ENCODE measurements at places on chromosomes 11 and 22.

DNA sequence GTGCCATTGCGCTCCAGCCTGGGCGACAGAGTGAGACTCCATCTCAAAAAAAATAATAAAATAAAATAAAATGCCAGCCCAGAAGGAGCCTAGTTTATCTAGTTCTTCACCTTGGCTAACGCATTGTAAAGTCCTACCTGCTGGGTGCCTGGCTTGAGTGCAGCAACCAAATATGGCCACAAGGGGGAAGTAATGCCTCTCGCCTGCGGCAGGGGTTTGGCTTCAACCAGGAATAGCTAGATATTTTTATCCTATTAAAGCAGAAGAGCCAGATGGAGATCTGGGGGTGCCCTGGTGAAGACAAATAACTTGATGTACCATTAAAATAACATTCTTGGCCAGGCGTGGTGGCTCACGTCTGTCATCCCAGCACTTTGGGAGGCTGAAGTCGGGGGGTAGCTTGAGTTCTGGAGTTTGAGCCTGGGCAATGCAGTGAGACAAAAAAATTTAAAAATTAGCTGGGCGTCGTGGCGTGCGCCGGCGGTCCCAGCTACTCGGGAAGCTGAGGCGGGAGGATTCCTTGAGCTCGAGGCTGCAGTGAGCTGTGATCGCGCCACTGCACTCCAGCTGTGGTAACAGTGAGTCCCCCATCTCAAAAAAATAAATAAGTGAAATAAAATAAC lies 20.6 kb upstream of the PLEKHB1 start:
- peak; percentile 87 for ATAC-seq

GRCh38 chr22:25447686-25448434 lies 116.6 kb upstream of the GRK3 start:
- ATAC-seq = peak; percentile 99

DNA sequence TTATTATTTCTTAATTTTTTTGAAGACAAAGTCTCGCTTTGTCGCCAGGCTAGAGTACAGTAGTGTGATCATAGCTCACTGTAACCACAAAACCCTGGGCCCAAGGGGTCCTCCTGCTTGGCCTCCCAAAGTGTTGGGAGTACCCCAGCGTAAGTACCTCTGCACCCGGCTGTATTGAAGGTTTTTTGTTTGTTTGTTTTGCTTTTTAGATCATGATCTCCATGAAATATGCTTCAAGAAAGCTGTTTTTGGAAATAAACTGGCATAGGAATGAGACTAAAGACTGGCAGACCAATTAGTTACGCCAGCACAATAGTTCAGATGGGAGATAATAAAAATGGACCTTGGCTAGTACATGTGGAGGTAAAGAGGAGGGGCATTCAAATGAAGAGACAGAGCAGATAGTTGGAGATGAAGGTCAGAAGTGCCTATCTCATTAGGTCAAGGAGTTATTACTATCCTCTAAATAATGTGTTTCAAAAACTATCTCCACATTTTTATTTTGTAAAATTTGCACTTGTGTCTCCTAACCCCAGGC lies 4.1 kb upstream of the MRPL48 start:
- ATAC-seq = no peak

DNA sequence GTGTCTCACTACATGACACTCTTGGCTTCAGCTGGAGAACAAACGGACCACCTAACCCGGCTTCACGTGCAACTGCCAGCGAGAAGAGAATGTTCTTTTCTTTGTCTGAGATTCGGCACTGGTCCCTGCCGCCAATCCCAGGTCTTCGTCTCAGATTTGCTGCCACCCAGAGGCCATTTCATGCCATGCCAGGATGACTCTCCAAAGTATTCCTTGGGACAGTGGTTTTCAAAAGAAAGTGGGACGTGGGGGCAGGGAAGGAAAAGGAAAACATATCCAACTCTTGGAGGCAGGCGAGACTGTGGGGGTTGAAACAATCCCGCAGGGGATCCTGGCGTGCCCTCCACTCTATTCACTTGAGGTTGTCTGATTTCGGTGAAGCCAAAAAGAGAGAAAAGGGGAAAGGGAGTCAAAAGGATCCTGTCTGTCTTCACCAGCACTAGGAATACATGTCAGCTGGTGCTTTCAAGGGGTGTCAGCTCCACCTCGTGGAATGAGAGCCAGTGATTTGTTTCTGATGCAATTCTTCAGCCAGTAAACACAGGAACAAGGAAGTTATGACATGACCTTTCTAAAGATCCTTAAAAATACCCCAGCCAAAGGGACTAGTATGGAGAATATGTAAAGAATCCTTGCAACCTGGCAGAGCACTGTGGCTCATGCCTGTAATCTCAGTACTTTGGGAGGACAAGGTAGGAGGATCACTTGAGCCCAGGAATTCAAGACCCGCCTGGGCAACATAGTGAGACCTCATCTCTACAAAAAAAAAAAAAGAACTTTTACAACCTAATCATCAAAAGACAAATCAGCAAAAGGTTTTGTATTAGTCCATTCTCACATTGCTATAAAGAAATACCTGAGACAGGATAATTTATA lies 41.0 kb upstream of the APLNR start:
- peak; percentile 50 for ATAC-seq

GRCh38 chr11:19577976-19578619 lies 134.5 kb upstream of the NAV2 start:
- ATAC-seq = no peak

- ATAC-seq = no peak
Measured at GRCh38 chr11:129937592-129938238, 42.3 kb upstream of the NFRKB start.

GRCh38 chr11:129295746-129296145 lies 79.9 kb upstream of the BARX2 start:
- no peak for ATAC-seq

DNA sequence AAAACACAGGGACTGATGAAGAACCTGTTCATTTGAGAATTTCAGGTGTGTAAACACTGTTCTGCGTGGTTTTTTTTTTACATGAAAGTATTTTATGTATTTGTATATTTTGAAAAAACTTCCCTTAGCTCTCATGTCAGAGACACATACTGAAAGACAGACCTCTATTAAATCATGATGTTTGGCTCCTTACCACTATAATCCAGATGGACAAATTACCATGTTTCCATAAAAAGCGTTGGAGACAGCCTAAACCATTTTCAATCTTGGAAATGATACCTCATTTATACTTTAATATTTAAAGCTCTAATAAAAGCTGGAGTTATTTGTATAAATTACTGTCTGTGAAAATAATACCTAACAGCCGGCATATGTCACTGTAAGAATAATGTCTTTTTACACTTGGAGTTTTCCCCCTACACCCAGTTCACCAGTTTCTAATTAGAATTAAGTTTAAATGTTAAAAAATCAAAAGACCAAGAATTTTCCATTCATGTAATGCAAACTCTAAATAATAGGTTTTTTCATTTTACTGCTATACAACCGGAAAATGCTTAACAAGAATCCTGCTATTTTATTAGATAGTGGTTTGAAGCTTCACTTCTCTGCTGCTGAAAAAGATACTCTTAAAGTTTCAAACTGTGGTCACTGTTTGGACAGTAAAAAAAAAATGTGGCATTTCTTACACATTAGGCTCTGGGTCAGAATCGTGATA lies 30.8 kb downstream of the APLP2 start:
- ATAC-seq = no peak

GRCh38 chr11:7449841-7450214 lies 35.5 kb upstream of the OLFML1 start:
- no peak for ATAC-seq

DNA sequence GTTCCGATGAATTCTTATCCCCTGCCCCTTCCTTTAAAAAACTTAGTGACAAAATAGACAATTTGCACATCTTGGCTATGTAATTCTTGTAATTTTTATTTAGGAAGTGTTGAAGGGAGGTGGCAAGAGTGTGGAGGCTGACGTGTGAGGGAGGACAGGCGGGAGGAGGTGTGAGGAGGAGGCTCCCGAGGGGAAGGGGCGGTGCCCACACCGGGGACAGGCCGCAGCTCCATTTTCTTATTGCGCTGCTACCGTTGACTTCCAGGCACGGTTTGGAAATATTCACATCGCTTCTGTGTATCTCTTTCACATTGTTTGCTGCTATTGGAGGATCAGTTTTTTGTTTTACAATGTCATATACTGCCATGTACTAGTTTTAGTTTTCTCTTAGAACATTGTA lies 12.0 kb downstream of the CCND1 start:
- no peak for ATAC-seq

GRCh38 chr11:81380395-81380794 lies 1353.3 kb downstream of the FAM181B start:
- ATAC-seq = no peak

DNA sequence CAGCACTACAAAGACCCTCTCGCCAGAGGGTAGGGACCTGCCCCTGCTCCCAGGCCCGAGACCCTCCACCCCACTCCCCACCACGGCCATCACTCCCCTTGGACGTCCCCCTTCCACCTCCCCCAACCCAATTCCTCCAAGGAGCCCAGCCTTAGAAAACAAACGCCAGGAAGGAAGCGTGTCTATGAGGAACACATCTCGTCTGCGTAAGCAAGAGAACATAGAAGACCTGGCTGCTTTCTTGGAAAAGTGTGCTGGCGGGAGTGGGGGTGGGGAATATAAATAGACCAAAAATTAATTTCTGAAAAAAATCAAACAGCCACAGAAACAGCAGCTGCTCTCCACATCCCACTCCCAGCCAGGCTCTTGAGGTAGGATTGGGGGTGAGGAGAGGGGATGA lies 23.9 kb upstream of the IGSF9B start:
- no peak for ATAC-seq

DNA sequence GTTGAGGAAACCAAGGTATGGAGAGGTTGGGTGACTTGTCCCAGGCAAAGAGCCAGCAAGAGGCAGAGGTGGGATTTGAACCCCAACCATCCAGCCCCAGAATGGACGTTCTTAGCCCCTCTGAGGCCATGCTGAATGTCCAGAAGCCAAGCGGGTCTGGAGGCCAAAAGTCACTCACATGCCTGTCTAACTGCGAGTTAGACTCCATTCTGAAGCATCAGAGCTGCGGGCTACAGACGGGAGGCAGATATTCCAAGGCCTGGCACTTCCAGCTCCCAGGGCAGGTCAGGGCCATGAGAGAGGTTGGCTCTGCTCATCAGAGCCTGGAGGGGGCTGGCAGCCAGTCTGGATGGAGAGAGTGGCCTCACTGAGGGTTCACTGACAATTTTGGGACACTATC lies 616.5 kb downstream of the BRD1 start:
- no peak for ATAC-seq

GRCh38 chr22:48101704-48102103 lies 1339.3 kb downstream of the TBC1D22A start:
- ATAC-seq = no peak

DNA sequence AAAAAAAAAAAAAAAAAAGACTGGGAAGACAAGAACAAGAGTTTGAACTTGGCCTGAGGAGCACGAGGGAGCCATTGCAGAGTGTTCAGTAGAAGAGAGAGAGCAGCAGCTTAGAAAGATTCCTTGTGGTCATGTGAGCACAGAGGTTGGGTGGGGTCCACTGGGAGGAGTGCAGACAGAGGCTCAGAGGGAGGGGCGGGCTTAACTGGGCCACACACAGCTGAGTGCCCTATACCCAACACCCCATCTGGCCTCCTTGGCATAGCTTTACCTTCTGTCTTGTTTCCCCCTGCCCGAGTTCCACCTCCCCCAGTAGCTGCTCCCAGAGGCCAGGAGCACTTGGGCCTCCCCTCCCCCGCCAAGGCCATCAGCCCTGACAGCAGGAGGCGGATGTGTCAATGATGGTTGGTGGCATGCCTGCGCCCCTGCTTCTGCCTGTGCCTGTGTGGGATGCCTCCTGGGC lies 12.1 kb downstream of the C11orf86 start:
- ATAC-seq = no peak

- no peak for ATAC-seq
Measured at GRCh38 chr11:1029654-1030053, 6.9 kb downstream of the MUC6 start.

- no peak for ATAC-seq
Measured at GRCh38 chr22:19536564-19536963, 12.4 kb upstream of the CLDN5 start.

- no peak for ATAC-seq
Measured at GRCh38 chr11:6604790-6605189, 1.2 kb downstream of the ILK start.

- no peak for ATAC-seq
Measured at GRCh38 chr11:27696961-27697360, 3.3 kb downstream of the BDNF start.

DNA sequence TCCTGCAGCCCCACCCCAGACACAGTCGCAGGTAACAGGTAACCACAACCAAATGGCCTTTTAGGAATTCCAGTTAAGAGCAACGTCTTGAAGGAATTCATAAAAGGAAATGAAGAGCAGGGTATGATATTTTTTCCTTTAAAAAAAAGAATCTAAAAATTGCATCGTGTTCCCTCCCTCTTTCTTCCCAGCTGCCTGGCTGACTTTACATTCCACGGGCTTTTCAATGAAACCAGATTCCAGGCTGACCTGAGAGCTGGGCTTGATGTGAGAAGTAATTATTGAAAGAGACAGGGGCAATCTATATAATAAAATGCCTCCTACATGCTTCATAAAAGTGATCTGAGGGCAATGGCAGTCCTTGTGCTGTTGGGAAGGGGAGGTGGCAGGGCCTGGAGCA lies 57.3 kb upstream of the EIF3D start:
- no peak for ATAC-seq

- no peak for ATAC-seq
Measured at GRCh38 chr11:111360150-111361043, 18.7 kb downstream of the POU2AF1 start.

- ATAC-seq = no peak
Measured at GRCh38 chr11:77203901-77204753, 76.1 kb downstream of the MYO7A start.

GRCh38 chr11:129608711-129609110 lies 206.9 kb upstream of the TMEM45B start:
- peak; percentile 89 for ATAC-seq

- no peak for ATAC-seq
Measured at GRCh38 chr11:44364596-44364995, 54.7 kb upstream of the ALX4 start.

DNA sequence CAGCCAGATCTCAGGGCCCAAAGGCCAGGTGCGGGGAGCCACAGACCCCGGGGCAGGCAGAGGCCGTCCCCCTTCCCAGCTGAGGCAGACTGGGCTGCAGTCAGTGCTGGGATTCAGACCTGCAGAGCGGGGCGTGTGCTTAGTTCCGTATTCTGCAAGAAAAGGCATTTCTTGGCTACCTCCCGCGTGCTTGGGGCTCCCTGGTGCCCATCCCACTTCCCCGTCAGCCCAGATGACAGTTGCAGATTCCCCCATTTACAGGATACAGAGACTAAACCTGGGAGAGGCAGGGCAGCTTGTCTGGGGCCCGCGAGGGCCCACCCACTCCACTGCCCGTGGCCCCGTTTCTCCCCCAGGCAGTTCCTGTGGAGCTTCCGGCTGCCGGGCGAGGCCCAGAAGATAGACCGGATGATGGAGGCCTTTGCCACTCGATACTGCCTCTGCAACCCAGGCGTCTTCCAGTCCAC lies 18.3 kb downstream of the CYTH4 start:
- ATAC-seq = no peak

GRCh38 chr11:11843642-11844041 lies 1.9 kb downstream of the USP47 start:
- no peak for ATAC-seq

Measured in esophagus mucosa (tissue), 1 donor.